B cell (primary cell): ENCODE measurements at places on chromosomes 3 and 15. TPM values are rescaled to one million over a fixed set of nuclear protein-coding genes. Genes with fewer than 3 reads are reported as not detected.

DNA sequence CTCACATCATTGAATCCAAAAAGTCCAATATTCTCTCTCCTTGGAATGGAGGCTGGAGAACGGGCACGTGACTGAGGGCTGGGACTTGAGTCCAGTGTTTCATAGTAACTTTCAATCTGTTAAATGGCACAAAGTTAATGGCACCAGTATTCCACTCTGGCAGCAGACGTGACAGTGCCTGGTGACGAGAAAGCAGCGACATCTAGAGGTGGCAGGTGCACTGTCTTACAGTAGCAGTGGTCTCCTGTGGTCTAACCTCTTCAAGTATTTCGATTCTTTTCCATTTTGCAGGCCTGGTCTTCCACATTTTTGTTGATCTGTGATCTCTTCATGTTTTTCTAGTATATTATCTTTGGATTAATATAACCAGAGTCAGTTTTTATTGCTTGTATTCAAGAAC, 107.1 kb downstream of the OXSM start:
- no peak for DNase-seq

- DNase-seq = no peak
These were observed 213.4 kb upstream of the PEX5L start for GRCh38 chr3:180250172-180250571.

The EPHA6 gene
- not detected in 2 replicates for total RNA-seq

- no peak for DNase-seq
These were observed 70.8 kb downstream of the ABTB1 start for GRCh38 chr3:127743351-127744252.
